ENCODE measurements at places on chromosomes 6 and 20.

DNA sequence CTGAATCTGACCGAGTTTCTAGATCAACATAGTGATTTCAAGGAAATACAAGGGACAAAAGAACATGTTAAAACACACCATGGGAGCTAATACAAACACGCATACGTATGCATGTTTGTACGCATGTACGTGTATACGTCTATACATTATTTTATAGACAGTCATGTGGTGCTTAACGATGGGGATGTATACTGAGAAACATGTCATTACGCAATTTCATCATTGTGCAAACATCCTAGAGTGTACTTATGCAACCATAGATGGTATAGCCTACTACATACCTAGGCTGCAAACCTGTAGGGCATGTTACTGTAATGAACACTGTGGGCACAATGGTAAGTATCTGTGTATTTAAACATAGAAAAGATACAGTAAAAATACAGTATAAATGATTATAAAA, 25.0 kb upstream of the NELFCD start:
- DNase-seq: no peak

GRCh38 chr20:21325296-21325695, 22.2 kb downstream of the XRN2 start:
- no peak for DNase-seq

- DNase-seq: no peak
These were observed 1.2 kb downstream of the NANP start for GRCh38 chr20:25622450-25623224.

- DNase-seq: no peak
These were observed 63.1 kb downstream of the MYH7B start for GRCh38 chr20:35018590-35019371.

- no peak for DNase-seq
These were observed 31.1 kb downstream of the NCOA7 start for GRCh38 chr6:125821825-125822281.

GRCh38 chr6:167962711-167963110, 34.8 kb upstream of the KIF25 start:
- no peak for DNase-seq

GRCh38 chr20:10761786-10762185, 88.0 kb upstream of the JAG1 start:
- DNase-seq: no peak

- no peak for DNase-seq
These were observed 144.9 kb downstream of the WDR27 start for GRCh38 chr6:169556758-169557548.

DNA sequence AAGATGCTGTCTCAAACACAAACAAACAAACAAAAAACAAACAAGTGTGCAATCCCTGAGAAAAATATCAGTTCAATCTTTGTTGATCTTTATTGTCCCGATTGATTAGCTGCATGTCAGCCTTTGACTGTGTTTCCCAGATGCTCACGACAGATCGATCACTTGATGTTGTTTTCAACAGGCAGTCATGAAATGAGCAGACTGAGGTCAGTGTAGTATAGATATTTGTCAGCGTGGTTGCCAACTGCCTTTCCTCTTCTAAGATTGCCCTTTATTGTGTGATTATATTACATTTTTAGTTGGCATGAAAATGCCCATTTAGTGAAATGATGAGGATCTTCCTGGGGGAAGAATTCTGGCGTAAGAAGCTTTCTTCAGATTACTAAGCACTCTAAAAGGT, 25.6 kb downstream of the UTRN start:
- no peak for DNase-seq

GRCh38 chr6:27617700-27618689, 145.1 kb upstream of the ZNF184 start:
- DNase-seq: peak; percentile 29

- no peak for DNase-seq
These were observed 460.2 kb upstream of the CDH4 start for GRCh38 chr20:60791823-60792222.

DNA sequence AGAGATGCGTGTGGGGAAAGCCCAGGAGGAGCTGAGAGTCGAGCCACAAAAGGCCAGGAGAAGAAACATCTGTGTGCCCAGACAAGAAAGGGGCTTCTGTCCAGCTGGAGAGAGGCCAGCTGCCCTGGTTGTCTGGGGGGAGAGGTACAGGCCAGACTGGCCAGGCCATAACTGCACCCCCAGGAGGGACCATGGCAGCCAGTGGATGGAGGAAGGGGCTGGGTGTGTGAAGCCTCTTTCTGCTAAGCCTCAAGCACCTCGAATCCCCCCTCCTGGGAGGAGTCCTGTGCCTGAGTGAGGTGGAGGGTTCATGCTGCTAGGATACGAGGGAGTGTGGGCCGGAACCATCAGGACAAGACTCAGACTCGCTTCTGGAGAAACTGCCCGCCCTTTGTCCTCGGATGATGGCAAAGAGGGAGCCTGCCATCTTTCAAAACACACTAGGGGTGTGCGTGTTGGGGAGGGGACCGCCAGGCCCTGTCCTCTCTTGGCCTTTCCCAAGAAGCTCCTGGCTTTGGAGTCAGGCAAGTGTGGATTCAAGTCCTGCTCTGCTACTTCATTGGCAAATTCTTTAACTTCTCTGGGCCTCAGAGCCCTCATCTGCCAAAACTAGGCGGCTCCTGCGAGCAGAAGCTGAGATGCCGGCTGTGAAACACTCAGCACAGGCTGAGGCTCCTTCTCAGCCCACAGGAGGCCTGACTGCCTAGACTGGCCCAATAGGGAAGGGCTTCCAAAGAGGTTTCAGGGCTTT, 90.3 kb downstream of the ASXL1 start:
- DNase-seq: peak; percentile 52

- DNase-seq: no peak
These were observed 429.1 kb upstream of the CDH4 start for GRCh38 chr20:60822699-60823607.

GRCh38 chr6:106122938-106123656, 37.0 kb downstream of the PRDM1 start:
- DNase-seq: no peak

- no peak for DNase-seq
These were observed 138.6 kb downstream of the BCKDHB start for GRCh38 chr6:80245043-80245442.

DNA sequence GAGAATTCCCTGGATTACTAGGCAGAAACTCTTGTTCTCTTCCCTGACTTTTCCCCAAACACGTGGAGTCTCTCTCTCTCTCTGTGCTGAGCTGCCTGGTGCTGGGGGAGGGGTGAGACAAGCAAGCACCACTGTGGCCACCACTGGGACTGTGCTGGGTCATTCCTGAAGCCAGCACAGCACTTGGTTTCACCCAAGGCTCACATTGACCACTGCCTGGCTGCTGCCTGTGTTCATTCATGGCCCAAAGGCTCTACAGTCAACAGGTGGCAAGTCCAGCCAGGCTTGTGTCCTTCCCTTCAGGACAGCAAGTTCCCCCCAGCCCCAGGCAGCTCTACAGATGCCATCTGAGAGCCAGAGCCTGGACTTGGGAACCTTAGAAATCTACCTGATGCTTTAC, 92.2 kb downstream of the CTNNBL1 start:
- DNase-seq: no peak

DNA sequence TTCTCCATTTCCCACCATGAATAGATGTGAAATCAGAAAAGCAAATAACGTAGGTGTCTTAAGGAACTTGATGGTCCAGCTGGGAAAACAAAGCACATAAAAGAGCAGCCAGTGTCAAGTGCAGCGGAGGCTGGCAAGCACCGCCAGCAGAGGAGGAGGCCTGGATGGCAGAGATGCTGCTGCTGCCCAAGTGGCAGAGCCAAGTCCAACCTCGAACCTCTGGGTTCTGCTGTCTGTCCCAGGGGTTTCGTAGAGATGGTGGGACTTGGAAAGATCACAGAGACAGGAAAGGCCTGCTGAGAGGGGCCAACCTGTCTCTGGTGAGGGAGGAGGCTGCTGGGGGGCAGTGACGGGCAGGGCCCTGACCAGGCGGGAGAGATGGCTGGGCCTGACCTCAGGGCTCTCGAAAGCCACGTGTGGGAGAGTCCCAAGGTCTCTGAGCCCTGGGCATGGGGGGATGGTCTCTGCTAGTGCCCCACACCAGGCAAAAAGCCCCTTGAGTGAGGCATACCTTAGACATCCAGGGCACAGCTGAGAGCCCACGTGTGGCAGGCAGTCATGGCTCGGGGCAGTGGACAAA, 77.3 kb downstream of the TCP11 start:
- DNase-seq: no peak

- DNase-seq: no peak
These were observed 20.5 kb upstream of the TTPAL start for GRCh38 chr20:44455126-44455525.

DNA sequence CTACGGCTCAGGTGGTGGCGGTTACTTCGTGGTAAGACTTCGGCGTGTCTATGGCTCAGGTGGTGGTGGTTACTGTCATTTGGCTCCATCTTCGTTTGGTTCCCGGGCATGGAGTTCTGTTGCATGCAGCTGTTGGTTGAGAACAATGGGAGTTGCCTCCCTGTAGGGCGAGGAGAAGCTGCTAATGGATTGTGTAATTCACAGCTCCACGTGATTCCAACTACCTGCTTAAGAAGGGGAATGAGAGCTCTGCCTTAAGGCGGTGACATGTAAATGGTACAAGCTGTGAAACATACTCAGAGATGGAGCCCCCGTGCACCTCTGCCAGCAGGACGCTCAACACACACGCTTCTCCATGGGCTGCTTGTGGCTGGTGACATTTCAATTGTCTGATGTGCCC, 12.4 kb upstream of the DACT2 start:
- DNase-seq: no peak

GRCh38 chr6:159481897-159482296, 211.1 kb downstream of the SOD2 start:
- no peak for DNase-seq

GRCh38 chr6:32382757-32383420, 11.2 kb upstream of the TSBP1 start:
- no peak for DNase-seq

GRCh38 chr6:683742-684440, 9.0 kb downstream of the EXOC2 start:
- DNase-seq: peak; percentile 13

GRCh38 chr20:62310757-62311121, 7.9 kb downstream of the ADRM1 start:
- DNase-seq: peak; percentile 93
